NCI-H2081 (cell line): ENCODE measurements at places on chromosomes 1 and 21.
A peak's percentile ranks its signal among the peaks of the same experiment; 100 is the strongest.

GRCh38 chr1:231625975-231626534 is 535 bp upstream of the DISC1 start:
- no peak for DNase-seq

DNA sequence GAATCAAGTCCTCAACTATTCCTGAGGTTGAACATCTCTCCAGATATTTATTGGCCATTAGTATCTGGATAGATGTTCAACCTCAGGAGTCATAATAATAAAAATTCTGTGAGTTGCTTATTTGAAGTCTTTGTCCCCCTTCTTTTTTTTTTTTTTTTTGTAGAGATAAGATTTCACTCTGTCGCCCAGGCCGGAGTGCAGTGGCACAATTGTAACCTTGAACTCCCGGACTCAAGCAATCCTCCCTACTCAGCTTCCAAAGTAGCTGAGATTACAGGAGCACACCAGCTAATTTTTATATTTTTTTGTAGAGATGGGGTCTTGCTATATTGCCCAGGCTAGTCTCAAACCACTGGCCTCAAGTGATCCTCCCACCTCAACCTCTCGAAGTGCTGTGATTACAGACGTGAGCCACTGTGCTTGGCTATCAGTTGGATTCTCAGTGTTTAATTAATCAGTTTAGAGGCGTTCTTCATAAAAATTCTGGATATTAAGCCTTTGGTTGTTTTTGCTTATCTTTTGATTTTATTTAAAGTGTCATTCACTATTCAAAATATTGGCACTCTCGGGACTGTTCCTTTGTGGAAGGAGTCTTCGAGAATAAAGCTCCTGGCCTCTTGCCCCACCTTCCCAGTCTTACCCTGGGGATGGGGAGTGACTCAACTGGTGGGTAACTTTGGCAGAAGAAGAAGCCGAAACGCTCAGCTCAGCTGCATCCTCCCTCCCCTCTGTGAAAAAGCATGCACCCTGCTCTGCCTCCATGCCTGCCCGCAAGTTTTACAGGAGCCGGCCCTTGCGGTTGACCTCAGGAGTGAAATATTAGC is 11.2 kb upstream of the HYI start:
- DNase-seq: no peak

DNA sequence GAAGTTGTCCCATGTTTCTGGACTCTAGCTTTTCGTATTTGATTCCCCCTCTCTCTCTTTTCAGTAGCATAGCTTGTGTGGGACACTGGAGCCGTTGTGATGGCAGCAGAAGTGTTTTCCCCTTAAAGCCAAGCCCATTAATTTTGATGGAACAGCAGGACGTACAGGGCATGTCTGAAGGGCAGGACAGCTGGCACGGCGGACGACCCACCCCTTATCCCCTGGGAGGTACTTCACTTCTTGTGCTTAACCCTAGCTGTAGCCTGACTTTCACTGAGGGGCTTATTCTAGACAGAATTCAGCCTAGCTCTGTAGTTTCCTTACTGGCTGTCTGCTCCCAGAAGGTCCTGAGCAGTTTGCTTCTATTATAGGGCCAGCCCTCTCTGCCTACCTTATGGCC is 8.6 kb upstream of the PPFIA4 start:
- no peak for DNase-seq

DNA sequence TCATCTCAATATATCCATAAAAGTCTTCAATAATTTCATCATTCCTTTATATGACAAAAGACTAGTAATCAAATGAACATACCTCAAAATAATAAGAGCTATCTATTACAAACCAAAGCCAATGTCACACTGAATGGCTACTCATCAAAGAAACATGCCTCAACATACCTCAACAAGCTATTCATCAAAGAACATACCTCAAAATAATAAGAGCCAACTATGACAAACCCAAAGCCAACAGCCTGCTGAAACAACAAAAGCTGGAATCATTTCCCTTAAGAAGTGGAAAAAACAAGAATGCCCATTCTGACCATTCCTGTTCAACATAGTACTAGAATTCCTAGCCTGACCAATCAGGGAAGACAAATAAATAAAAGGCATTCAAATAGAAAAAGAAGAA is 1373.7 kb downstream of the BRINP3 start:
- no peak for DNase-seq

DNA sequence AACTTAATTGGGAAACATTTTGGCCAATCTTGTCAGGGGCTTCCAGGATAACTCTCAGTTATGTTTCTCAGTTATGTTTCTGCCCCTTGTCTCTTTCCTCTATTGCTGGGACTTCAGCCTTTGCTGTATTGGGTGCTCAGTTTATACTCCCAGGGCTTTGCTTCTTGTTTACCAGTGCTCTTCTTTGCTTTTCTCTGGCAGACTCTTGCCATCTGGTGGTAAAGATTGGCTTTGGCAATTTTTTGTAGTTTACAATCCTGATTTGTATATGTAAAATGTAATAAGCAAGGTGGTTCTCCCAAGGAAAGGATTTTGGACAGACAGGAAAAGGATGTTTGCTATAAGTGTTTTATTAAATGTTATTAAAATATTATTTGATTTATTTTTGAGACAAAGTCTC is 37.9 kb downstream of the FABP3 start:
- DNase-seq: peak; percentile 66

DNA sequence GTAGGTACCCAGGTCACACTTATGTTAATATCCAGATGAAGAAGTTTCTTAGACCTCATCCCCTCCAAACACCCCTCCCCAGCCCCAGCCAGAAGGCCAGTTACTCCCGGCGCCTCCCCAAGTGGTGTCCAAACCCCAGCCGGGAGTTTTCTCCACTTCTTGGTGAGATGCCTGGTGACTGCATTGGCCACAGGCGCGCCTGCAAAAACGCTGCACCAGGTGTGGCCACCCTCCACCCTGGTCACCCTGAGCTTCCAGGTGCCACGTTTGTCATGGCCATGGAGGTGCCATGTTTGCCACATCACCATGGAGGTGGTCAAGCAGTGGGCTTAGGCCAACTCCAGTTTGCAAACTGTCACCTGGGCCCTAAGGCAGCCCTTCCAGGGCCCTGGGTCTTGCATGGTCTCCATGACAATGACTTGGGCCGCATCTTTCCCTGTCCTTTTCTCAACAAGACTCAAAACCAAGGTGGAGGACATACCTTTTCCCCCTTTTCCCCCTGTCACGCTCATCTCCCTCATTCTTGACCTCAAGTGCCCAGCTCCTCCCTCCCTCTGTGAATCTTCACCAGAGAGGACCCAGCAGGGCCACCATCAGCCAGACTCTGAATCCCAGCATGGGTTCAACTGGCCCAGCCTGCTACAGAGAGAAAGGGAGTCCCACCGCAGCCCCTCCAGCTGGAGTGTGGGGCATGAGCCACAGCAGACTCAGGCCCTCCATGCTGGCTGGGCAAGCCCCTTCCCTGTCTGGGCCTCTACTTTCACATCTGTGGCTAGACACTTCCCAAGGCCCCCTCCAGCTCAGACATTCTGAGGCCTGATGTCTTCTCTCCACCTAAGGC is 125.9 kb upstream of the ZBTB40 start:
- no peak for DNase-seq

- no peak for DNase-seq
Measured at GRCh38 chr1:214664651-214665433, 61.8 kb downstream of the CENPF start.

GRCh38 chr1:157771661-157772425 is 5.1 kb downstream of the FCRL2 start:
- no peak for DNase-seq

DNA sequence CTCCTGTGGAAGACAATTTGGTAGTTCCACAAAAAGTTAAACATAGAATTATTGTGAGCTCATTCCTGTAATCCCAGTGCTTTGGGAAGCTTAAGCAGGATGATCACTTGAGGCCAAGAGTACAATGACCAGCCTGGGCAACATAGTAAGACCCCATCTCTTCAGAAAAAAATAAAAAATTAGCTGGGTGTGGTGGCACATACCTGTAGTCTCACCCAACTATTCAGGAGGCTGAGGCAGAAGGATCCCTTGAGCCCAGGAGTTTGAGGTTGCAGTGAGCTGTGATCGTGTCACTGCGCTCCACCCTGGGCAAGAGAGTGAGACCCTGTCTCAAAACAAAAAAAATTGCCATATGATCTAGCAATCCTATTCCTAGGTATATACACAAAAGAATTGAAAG is 4.1 kb upstream of the CHML start:
- no peak for DNase-seq
